ENCODE measurements at places on chromosomes 2 and 18.

GRCh38 chr2:66070721-66071602 lies 364.0 kb upstream of the MEIS1 start:
- no peak for DNase-seq

DNA sequence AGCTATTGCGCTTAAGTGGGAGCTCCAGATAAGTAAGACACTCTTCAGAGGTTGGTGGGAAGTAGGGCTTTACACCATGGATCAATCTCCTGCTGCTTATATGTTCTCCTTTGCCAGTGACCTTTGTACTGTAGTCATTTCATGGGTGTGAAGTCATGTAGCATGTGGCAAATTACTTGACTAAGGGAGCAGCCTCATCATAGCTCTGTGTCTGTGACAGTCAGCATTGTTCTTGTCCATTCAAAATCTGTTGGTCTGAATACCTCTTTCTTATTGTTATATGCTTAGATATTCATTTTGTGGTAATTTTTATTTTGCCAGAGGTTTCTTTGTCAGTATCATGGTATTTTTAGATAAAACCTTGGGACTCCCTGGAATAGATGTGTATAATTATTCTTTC lies 18.2 kb downstream of the SLC4A1AP start:
- no peak for DNase-seq

GRCh38 chr2:207902821-207903220 lies 122.5 kb downstream of the PLEKHM3 start:
- DNase-seq = no peak

DNA sequence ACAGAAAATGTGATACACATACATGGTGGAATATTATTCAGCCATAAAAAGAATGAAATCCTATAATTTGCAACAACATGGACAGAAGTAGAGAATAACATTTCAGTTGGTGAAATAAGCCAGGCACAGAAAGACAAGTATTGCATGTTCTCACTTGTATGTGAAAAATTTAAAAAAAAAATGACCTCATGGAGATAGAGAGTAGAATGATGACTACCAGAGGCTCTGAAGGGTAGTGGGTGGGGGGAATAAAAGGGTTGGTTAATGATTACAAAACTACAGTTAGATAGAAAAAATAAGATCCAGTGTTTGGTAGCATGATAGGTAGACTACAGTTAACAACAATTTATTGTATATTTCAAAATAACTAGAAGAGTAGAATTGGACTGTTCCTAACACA lies 24.5 kb downstream of the PRKD3 start:
- DNase-seq = no peak

DNA sequence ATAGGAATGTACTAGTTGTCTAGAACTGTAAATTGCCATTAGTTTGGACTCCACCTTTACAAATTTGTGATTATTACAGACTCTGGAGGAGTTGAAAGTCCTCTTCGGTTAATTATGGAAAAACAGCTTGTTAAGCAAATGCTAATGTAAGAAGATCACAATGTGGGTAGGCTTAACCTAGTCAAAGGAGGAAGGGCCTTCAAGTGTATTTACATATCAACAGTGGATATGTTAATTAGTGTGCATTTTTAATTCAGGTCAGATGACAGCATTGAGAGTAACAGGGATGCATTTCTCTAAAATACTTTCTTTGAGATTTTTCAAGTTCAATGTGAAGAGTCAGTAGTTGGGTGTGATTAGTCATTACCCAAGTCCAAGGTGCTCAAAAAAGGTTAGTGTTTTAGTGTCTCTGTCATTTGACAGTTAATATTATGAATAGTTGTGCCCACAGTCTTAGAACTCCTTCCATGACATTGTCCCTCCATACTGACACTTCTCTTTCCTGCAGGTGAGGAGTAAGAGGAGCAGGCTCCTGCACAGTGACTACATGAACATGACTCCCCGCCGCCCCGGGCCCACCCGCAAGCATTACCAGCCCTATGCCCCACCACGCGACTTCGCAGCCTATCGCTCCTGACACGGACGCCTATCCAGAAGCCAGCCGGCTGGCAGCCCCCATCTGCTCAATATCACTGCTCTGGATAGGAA lies 28.0 kb downstream of the CD28 start:
- no peak for DNase-seq

- no peak for DNase-seq
Measured at GRCh38 chr18:75456199-75456631, 28.7 kb upstream of the SMIM21 start.

- no peak for DNase-seq
Measured at GRCh38 chr2:18899725-18900124, 310.4 kb upstream of the NT5C1B start.

GRCh38 chr2:54256091-54256694 lies at the start of gene TSPYL6:
Gene TSPYL6, minus strand, starts transcription at chr2:54256229. Its CDS starts 78 bp downstream, at chr2:54256151.
- no peak for DNase-seq

DNA sequence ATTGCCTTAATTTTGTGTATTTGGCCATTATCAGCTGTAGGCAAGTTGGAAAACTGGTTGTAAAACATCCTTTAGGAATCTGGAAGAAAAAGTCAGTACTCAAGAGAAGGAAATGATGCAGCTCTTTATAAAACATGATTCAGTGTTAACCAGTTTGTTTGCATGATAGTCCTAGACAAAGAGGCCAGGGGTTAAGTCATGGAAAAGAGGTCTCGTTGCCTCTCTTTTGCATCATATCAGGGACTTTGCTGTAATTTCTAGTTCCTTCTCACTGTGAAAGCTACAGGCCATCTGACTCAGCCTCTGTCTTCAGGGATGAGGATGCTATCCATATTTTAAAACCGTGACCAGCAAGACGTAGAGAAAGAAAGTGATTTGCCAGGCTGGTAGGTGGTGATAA lies 38.0 kb downstream of the NPAS2 start:
- no peak for DNase-seq

- DNase-seq = no peak
Measured at GRCh38 chr2:209662021-209662420, 109.6 kb upstream of the UNC80 start.

DNA sequence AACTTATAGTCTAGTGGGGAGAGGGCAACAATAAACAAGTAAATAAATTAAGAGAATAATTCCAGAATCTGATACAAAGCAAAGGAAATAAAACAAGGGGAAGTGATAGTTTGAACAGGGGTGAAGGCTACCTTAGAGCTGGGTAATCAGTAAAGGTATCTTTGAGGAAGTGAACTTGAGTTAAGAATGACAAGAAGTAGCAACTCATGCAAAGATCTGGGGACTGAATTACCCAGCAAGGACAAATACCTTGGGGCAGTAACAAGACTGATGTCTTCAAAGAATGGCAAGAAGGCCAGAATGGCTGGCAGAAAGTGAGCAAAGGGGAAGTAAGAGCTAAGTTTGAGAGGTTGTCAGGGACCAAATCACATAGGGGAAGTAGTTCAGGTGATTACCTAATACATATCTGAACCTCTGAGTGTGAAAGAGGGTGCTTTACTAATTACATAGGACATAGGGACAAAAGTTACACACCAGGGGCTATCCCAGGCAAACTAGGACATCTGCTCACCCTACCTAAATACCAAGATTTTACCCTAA lies 244.6 kb upstream of the HNRNPA3 start:
- no peak for DNase-seq

DNA sequence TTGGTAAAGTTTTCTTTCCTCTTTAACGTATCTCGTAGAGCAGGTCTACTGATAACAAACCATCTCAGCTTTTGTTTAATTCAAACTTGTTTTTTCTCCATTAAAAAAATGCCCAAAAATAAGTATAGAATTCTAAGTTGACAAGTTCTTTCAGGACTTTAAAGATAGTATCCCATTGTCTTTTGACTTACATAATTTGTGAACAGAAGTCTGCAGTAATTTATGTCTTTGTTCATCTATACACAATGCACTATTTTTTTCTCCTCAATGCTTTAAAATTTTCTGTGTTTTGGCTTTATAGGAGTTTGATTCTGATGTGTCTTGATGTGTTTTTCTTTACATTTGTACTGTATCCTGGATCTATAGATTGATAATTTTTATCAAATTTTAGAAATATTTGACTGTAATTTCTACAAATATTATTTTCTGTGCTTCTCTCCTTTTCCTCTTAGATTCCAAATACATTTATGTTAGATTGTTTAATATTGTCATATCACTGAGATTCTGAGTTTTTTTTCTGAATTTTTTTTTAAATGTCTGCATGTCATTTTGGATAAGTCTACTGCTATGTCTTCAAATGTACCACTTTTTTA lies 143.3 kb downstream of the FTCDNL1 start:
- DNase-seq = no peak

DNA sequence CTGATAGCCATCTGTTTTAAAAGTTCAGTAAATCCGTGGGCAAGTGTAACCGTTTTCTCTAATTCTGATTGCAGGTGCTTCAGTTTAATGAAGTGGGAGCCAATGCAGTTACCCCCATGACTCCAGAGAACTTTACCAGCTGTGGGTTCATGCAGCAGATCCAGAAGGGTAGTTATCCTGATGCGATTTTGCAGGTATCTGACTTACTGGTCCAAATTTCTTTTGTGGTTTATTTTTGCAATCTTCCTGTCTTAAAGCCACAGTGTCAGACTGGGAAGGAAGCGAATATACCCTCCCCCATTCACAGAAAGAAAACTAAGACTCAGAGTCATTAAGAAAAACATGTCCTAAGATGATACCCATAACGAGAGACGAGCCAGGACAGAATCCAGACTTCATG lies 7.7 kb downstream of the SERPINB2 start:
- DNase-seq = no peak

DNA sequence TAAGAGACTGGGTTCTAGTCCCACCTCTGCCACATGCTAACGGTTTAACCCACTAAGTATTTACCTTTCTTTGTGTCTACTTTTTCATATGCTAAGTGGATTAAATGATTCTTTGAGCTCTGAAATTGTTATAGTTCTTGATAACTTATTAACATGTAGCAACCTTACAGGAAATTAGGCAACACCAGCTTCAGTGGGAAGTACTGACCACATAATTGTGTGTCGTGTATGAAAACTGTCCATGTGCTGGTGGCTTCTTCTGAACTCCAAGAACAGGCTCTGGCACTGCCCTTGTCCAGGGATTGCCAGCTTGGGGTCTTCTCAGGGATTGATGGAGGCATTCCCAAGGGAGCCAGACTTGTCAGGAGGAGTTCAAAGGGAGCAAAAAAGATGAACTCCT lies 427.7 kb downstream of the TGIF1 start:
- DNase-seq = no peak

DNA sequence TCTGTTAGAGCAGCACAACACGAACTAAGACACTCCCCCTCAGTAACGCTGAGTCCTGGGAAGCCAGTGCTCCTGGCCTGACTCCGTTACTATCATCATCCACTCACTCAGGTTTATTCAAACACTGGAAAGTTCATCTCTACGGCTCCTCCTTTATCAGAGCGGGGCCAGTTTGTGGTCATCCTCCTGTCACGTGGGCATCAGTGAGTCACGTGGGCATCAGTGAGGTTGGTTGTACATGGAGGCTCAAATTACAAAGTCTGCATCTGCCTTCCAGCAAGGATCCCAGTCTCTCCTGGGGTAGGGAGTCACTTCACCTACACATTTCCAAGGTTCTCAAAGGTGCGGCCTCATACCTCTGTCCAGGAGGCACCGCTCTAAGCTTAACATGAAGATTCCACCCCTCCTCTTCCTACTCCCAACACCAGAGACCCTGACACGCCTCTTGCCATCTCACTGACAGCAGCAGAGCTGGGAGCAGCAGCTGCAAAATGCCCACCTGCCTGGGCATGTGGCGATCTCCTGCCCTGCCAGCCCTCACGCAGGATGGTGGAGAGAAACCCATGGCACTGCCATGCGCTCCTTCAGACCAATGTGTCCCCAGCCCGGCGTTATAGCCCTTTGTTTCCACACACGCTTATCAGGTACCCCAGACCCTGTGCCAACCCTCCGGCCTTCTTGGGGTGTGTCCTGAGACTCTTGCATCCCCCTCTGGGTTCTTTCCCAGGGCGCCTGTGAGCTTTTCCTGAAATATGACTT lies 99.2 kb upstream of the PTPRM start:
- DNase-seq = no peak

GRCh38 chr2:45993476-45993991 lies 303.7 kb upstream of the EPAS1 start:
- no peak for DNase-seq

- DNase-seq = no peak
Measured at GRCh38 chr2:55139305-55139704, 89.1 kb upstream of the RTN4 start.

DNA sequence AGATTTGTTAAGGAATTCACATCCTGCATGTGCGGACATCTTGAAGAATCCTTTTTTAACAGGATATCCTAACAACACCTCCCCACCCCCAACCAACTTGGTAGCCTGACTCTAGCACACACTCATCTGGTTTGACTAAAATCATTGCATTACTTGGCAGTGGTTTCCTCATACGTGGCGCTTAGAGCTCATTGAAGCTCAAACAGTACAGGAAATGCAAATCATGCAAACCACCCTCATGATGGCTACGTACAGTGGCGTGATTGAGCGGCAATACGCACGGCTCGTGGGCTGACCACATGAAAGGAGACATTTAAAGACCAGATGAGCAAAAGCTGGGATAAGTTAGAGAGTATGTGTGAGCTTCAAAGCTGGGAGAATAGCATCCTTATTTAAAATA lies 336.2 kb downstream of the ZEB2 start:
- DNase-seq = no peak

DNA sequence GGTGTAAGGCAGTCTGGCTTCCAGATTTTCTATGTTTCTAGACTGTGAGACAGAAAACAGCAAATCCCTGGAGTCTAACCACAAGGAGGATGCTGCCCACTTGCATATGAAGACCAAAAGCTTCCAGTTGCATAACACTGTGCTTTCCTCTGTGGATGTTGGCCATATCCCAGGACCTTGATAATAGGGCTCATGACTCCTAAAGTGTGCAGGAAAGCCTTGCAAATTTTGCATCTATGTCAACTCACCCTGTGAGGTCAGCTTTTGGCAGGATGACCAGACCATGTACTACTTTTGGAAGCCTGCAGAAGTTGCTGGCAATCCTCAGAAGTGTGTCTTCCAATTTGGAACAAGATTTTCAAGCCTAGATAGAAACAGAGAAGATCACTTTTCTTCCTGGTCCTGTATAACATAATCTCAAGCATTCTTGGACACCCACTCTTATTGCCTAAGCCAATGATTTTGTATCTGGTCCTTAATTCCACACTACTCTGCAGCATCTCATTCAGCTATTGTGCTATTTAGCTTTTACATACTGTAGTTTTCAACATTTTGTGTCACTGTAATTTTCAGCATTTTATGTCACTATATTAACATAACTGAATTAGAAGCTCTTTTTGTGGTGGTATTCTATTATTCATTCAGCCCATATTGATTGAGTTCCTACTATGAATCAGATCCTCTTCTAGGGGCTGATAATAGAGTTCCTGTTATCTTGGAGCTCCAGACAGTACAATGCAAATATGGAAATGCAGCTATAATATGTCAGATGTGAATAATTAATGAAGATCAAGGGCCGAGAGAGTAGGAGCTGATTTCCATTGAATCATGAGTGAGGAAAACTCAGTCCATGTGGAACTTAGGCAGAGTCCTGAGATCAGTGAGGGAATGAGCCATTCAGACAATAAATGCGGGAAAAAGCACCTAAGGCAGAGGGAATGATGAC lies 85.3 kb upstream of the RAB27B start:
- no peak for DNase-seq

- no peak for DNase-seq
Measured at GRCh38 chr2:181660181-181660580, 3.3 kb upstream of the CERKL start.

Data from hypothalamus (tissue), 51 donors.